ENCODE measurements at places on chromosomes 2 and 18.

- no peak for DNase-seq
These were observed 14.1 kb downstream of the UGGT1 start for GRCh38 chr2:128105072-128105471.

DNA sequence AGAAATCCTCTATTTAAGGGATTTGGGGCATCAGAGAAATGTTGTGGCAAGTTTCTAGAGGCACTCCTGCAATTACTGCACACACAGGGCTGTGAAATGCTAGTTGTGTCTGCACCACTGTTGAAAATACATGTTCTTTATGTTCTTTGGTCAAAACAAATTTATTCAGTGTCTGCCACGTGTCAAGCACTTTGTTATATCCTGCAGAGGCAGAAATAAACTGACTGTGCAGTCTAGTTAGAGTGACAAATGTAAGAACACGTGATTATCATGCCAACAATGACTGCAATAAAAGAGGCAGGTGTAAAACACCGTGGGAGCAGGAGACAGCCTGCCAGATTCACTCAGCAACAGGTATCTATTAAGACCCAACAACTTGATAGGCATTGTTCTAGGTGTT, 423.3 kb downstream of the LRP1B start:
- no peak for DNase-seq

DNA sequence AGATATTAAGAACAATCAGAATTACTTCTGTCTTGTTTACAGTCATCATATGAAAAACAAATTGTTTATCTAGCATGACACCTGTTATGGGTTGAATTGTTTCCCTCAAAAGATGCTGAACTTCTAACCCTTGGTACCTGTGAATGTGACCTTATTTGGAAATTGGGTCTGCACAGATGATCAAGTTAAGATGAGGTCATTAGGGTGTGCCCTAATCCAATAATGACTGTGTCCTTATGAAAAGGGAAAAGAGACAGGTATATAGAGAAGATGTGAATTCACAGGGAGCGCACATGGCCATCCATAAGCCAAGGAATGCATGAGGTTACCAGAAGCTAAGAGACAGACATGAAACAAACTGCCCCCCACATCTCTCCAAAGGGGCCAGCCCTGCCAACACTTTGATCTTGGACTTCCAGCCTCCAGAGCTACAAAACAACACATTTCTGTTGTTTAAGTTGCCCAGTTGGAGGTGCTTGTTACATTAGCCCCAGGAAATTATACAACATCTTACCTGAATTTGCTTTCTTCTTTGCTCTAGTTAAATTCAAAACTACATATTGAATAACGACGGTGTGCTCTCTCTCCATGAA, 2.3 kb upstream of the HPCAL1 start:
- no peak for DNase-seq

GRCh38 chr2:215900203-215900611, 113.1 kb downstream of the MREG start:
- DNase-seq, result no peak

DNA sequence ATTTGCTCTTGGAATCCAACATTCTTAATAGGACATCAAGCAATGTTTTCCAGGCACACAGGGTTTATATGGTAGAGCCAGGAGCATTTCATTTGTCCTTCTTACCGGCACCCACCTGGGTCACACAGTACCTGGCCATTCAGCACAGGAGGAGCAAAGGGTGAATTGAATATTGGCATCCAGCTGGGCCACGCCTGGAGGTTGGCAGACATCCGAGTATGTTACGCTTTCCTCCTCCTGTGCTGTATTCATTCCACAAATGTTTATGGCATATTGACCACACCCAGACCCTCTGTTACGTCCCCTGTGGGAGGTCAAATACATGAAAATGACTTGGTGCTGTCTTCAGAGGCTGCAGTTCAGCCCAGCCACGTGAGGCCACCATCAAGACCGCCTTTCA, 206.2 kb downstream of the RTP5 start:
- DNase-seq, result no peak

DNA sequence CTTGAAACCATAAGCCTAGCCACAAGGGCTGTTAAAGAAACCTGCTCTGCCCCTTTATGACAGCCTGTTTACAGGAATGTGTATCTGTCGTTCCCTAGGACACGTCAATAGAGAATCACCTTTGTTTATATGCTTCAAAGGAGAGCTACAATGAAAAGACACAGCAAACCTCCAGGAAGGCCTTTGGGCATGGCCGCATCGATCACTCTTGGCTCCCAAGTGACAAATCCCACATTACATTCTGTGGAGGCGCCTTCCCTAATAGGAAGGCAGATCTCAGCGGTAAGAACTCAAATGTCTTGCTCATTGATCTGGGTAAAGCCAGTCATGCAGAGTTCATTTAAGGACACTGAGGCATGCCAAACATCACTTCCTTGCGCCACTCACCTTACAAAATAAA, 26.5 kb downstream of the KIAA2012 start:
- no peak for DNase-seq

- no peak for DNase-seq
These were observed 1539.5 kb upstream of the CELF4 start for GRCh38 chr18:39105104-39105503.

GRCh38 chr2:24883946-24884345, 36.1 kb downstream of the ADCY3 start:
- peak; percentile 34 for DNase-seq

- no peak for DNase-seq
These were observed 8.4 kb upstream of the MSH6 start for GRCh38 chr2:47774567-47774966.

DNA sequence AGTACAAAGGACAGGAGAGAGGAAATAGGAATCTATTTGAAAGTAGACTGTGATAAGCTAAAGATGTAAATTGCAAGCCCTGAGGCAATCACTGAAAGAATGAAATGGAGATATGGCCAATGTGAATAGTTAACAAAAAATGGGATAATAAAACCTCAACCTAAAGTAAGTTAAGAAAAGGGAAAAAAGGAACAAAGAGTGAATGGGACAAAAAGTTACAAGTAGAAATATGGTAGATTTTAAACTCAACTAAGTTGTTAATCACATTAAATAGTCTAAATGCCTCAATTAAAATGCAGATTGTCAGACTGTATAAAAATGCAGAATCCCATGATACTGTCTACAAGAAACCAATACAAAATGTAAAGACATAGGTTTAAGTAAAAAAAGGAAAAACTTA, 165.2 kb upstream of the RBMS1 start:
- DNase-seq, result no peak

DNA sequence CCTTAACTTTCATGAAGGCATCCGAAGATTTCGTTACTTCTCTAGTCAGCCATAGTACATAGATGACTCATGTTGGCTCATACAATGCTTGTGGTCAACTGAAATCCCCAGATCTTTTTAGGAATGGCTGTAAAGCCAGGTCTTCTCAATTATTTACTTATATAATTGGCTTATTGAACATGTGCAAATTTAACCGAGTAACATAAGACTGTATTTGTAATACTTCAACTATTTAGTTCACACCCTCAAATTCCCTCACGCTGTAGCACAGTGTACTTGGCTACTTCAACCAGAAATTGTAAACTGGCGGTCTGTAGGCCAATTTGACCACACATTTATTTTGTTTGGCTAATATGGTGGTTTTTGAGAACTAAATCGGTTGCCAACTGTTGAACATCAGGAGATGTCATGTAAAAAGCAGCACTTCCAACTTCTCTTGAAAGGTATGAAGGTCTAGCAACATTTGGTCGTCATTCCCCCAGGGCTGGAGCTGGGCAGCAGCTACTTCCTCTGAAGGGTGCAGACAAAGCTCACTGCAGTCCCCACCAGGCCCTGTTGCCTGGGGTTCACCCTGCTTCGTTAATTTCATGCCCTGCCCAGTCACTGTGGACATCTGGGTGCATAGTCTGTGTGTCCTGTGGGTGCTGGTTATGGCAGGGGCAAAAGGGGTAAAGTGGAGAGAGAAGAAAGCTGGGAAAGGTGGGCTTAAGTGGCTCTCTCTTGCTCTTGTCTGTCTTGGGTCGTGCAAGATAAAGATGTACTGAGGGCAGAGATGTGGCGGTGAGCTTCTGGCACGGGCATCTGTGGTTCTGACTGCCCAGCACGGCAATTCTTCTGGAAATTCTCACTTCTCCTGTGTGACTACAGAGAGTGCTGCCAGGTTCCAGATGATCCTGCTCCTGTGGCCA, 3.2 kb upstream of the SH3RF3 start:
- peak; percentile 95 for DNase-seq

DNA sequence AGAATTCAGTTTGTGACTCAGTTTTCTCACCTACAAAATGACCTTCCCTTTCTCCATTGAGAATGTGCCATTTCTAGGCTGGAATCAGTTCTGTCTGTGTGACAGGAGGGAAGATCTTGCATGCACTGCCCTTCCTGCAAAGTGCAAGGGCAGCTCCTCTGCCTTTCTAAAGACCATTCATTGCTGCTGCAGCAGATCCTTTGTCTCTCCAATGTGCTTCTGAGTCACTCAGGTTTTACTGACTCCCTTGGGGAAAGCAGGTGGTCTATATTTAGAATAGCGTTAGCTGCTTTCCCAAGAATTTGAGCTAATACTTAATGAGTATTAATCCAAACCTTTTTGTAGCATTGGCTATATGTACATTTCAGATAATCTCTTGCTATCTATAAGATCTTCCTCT, 62.5 kb downstream of the DAW1 start:
- DNase-seq, result no peak

DNA sequence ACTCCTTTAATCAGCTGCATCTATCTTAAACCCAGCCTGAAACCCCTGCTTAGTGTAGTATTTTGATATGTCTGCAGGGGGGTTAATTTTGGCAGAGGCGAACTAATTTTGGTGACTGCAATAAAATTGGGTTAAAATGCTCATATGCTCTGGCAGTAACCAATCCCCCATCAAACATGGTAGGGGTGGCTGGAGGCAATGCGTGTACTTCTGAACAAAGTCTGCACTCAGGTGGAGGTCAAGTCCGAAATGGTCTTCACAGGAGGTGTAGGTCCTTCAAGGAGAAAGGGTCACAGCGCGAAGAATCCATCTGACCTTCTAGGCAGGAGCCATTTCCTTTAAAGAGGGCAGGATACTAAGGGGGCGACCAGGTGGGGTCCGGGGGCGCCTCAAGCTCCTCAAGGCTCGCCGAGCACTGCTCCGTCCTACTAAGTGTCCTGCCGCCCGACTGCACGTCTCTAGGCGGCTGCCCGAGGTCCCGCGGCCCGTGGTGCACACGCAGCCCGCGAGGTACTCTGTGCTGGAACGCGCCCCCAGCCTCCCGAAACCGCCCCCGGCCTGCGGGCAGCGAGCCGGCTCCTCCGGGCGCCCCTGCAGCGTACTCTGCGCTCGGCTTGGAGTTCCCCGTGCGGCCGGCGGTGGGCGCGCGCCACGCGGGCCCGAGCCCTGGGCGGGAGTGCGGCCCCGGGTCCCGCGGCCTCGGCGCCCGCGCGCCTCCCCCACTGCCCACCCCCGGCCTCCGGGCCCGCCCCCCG, 1.7 kb upstream of the LDLRAD4 start:
- no peak for DNase-seq

- no peak for DNase-seq
These were observed 83.3 kb downstream of the LCLAT1 start for GRCh38 chr2:30530346-30530745.

- DNase-seq, result no peak
These were observed 190.6 kb downstream of the TDRD15 start for GRCh38 chr2:21314322-21314835.

- DNase-seq, result peak; percentile 24
These were observed 240.2 kb downstream of the FSIP2 start for GRCh38 chr2:185978634-185979407.

GRCh38 chr2:70894765-70895164, 40.9 kb upstream of the ATP6V1B1 start:
- no peak for DNase-seq

GRCh38 chr2:230158468-230158867, 61.3 kb downstream of the SP110 start:
- DNase-seq, result no peak

- no peak for DNase-seq
These were observed 103.8 kb downstream of the PLCL1 start for GRCh38 chr2:197908156-197908555.

GRCh38 chr2:176079831-176080539, 3.8 kb downstream of the EVX2 start:
- DNase-seq, result no peak

DNA sequence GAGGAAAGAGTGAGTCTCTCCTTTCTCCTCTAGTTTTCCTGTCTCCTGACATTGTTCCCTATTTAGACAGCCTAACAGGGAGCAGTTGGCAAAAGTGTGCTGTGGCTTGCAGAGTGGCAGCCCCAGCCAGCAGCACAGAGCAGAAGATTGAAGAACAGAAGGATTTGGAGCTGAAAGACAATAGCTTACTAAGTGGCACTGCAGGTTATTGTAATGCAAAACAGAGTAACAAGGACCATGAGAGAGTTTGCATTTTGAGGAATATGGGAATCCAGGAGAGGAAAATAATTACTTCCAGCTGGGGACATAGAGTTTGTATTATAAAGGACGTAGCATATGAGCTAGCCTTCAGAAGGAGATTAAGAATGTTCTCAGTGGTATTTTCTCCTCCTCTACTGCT, 342.4 kb downstream of the AKAIN1 start:
- no peak for DNase-seq

- DNase-seq, result no peak
These were observed 246.0 kb downstream of the KLHL29 start for GRCh38 chr2:23630961-23631360.

DNA sequence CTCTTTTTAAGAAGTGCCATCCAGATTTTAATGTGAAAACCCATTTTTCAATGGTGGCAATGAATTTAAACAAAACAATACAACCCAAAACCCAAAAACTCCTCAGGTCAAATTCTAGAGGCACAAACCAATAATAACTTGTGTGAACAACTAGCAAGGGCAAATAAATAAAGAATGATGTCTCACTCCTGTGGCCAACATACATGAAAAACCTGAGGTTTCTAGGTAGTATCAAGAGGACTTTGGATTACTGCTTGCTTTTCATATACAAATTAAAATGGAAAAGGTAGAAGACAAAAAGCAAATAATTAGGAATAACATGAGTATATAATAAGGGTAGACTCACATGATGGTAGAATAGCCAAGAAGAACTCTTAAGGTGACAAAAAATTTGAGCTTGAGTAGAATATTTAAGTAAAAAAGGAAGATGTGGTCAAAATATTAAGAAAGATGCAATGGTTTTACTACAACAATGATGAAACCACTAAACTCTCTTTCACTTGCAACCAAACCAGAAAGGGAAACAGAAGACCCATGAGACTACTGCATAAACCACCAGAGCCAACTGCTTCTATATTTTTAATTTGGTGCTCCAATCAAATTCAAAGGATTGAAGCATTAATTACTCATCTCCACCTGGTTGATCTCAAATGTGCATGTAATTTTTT, 53.5 kb downstream of the DARS1 start:
- DNase-seq, result no peak

DNA sequence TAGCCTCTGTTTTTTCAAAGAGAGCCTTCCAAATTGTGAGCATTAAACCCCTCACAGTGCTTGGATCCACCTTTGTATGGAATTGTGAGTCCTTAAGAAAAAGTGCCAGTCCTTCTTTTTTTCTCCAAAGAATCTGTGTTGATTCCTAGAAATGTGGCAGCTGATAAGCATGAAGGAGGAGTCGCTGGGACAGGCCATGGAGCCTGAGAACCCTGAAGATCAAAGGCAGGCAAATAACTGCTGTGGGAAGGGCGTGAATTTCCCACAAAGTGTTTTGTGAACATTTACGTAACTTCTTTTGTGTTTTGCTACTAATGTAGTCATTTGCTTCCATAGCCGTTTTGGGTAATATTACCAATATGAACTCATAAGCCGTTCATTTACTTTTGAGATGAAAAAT, 27.7 kb upstream of the CHMP1B start:
- no peak for DNase-seq

- DNase-seq, result no peak
These were observed 373.6 kb upstream of the ST6GAL2 start for GRCh38 chr2:107259408-107260195.
